Cardiac muscle cell (in vitro differentiated cells and primary cell): ENCODE measurements at places on chromosomes 13 and 19. TPM values are rescaled to one million over a fixed set of nuclear protein-coding genes. Genes with fewer than 3 reads are reported as not detected.

DNA sequence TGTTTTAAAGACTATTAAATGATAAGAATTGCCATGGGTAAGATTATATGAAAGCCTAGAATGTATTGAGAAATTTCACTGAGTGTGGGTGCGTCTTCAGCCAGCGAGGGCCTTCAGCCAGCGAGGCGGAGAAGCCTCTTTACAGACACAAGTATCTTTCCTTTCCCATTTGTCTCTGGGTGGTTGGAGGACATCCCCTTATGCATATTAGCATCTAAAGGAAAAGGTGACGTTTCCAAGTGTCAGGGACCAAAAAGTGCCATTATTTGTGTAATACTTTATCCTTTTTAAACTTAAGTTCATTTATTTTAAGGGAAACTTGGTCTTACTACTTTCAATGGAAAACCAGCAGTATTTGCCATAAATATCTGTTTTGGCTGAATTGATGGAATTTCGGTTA is 22.2 kb downstream of the SMARCA4 start:
- no peak for DNase-seq

GRCh38 chr13:48400850-48401291 is 12.0 kb downstream of the LPAR6 start:
- DNase-seq = no peak

- DNase-seq = peak; percentile 89
Observed at GRCh38 chr13:80737513-80737912, 396.6 kb upstream of the SPRY2 start.

TEX101 gene
- not detected in 2 replicates for polyA plus RNA-seq

MYBPC2 gene
- polyA plus RNA-seq = 0.30 and 0.31 TPM in 2 replicates

SYNE4 gene
- polyA plus RNA-seq = 8.7 and 11.4 TPM in 2 replicates
